Fibroblast of skin of right quadriceps (primary cell): ENCODE measurements at places on chromosomes 16 and 17.
A peak's percentile ranks its signal among the peaks of the same experiment; 100 is the strongest.

DNA sequence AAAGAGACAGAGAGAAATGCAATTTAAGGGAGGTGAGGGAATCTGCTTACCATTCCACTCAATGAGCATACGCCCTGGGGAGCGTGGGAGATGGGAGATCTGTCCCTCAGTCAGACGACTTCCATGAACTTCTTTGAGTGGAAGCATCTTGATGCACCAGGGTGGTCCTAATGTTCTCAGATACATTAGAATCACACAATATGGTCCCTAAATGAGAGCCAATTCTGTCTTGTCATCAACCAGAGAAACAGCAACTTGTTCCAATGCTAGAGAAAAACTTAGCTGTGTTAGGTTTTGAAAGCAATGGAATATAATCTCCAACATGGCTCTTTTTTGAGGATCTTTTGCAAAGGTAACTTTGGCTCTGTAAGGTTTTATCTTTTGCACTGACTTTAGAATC lies 44.1 kb downstream of the GPR139 start:
- no peak for DNase-seq

DNA sequence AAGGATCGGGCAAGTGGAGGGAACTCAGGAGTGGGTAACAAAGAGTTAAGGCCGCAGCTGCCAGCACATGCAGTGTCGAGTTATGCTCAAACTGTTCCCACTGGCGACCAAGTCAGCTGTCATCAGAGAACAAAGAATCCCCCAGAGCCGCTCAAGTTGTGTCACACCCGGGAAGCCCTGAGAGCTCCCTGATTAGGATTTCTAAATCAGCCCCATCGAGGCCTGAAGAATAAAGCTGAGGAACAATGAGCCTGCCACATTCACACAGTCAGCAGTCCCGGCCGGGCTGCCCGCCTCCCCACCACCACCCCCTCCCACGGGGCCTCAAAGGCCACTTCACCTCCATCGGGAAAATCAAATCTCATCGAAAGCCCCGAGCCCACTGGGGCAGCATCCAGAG lies 84.5 kb downstream of the SOX9 start:
- no peak for DNase-seq

GRCh38 chr17:74779948-74780400 lies 3.8 kb upstream of the NAT9 start:
- no peak for DNase-seq

DNA sequence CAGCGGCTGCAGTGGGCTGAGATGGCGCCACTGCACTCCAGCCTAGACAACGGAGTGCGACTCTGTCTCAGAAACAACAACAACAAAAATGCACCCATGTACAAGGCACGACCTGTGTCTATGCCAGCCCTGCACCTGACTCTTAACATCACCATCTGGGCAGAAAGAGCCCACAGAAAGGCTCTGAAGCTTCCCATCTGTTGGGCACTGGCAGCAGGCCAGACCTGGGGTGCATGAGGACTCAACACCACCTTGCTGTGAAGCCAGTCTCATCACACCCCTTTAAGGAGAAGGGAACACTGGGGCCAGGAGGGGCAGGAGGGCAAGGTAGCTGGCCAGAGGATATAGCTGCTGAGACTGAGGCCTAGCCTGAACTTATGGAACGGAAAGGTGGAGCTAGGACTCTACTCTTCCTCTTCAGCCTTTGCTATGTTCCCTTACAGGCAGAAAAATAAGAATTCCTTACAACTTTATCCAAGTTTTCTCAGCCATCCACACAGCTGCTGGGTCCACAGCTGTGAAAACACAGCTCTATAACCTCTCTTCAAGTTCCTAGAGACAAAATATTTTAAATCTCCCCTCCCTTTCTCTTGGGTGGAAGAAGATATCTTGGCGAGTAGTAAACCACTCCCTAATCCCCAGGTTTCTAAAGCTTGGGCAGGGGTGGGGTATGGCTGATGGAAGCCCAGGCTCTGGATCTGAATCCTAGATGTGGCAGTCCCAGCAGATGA lies 2.8 kb downstream of the ELOB start:
- no peak for DNase-seq

DNA sequence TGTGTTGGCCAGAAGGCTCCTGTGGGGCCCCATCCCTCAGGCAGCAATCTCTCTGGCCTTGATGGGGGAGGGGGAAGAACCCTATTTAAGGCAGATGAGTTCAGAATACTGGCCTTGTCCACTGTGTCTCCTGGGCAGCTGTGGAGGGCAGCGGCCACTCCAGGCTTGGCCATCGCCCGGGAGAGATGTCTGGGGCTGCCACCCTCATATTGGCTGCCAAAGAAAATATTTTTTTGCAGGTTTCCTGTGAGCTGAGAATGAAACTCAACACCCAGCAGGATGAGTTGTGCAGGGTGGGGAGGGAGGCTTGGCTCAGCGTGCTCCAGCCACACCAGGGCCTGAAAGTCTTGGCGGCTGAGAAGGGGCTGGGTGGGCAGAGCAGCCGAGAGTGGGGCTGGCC lies 14.4 kb upstream of the TIMP2 start:
- no peak for DNase-seq

DNA sequence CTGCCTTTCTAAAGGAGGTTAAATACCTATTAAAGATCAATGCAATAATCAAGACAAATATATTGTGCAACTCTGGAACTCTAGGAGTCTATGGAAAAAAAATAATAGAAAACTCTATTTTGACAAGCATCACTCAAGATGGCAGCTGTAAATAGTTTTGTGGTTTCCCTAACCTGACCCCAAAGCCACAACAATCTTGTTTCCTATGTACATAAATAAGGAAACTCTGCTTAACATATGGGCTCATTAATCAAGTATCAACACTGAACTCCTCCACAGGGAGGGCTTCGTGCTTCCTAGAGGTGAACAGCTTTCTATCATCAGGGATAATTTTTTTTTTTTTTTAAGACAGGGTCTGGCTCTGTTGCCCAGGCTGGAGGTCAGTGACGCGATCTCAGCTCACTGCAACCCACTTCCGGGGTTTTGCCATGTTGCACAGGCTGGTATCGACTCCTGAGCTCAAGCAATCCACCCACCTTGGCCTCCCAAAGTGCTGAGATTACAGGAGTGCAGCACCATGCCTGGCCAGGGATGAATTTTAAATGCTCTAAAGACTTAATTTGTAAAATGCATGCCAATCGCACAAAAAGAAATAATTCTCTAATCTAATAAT lies 42.5 kb downstream of the ARHGAP17 start:
- DNase-seq: no peak

DNA sequence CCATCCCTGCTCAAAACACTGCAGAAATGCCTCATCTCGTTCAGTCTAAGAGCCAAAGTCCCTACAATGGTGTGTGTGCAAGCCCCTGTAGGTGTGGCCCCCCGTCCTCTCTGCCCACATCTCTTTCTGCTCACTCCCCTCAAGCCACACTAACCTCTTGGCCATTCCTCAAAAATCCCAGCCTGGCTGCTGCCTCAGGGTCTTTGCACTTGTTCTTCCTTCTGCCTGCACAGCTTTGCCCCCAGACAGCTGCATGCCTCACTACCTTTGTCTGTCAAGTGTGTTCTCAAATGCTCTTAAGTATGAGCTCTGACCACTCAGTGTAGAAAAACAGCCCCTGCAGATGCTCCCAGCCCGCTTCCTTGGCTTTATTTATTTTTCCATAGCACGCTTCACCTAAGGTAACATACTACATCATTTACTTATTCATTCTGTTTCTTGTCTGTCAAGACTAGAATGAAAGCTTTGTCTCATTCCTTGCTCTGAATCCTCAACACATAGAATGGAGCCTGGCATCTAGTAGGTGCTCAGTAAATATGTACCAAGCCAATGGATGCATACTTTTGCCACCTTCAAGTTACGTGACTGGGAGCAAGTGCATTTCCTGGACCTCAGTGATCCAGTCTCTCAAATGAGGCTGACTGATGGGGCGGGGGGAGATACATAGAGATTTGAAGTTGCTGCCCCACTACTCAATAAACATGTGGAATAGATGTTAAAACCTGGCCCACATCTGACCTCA lies 38.1 kb downstream of the RAI1 start:
- no peak for DNase-seq

GRCh38 chr17:67390006-67390645 lies 13.0 kb downstream of the PITPNC1 start:
- no peak for DNase-seq

DNA sequence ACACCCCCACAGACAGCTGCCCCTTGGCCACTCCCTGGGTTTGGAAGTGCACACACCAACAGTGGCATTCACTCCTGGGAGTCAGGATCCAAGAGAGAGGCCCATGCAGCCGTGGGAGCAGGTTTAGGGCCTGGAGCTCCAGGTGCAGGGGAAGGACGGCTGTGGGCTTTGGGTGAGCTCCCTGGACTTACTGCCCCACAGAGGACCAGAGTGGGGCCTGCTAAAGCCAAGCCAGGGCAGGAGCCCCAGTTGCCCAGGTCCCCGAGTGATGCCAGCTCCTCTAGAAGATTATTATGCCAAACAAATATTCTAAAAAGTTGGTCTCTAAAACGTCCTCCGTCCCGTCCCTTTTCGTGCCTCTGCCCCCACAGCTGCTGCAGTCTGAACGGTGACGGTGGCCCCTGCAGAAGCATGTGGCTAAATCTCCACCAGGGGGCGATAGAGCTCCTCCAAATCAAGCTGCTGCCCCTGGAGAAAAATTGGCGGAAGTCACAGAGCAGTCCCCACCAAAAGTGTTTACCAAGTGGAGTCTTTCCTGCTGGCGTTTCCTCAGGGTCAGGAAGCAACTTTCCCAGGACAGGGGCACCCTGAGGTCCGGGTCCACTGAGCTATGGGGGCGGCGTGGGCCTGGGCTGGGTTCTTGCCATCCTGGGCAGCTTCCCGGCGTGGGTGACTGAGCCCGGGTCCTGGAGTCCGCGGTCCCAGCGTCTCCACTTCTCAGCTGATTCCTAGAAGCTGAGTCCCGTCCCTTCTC lies 4.2 kb downstream of the ARMC7 start:
- DNase-seq: peak; percentile 81

DNA sequence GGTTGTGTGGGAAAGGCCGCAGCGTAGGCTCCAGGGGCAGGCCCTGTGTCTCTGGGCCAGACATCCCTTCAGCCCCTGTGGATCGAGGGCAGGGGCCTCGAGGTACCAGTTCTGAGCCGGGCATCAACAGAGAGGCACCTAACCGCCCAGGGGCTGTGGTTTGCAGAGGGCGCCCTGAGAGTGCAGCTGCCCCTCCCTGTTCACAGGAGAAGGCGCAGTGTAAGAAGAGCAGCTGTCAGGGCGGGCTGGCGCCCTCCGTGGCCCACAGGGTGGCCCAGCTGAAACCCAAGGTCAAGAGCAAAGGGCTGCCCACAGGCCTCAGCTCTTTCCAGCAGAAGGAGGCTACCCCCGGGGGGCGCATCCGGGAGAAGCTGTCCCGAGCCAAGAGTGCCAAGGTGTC lies 56.5 kb downstream of the ACTG1 start:
- no peak for DNase-seq

GRCh38 chr17:9146064-9146463 lies 124.8 kb downstream of the NTN1 start:
- DNase-seq: no peak

- DNase-seq: no peak
Observed at GRCh38 chr16:77987810-77988209, 34.5 kb upstream of the CLEC3A start.

- DNase-seq: peak; percentile 30
Observed at GRCh38 chr16:82628088-82628423, 1.3 kb downstream of the CDH13 start.

GRCh38 chr16:2147981-2148671 lies at the start of gene RAB26:
RAB26 (plus strand) TSS chr16:2148625; CDS start chr16:2148784, 159 bp downstream.
- peak; percentile 35 for DNase-seq

GRCh38 chr17:42675965-42676423 lies 800 bp downstream of the PLEKHH3 start:
- DNase-seq: peak; percentile 36

DNA sequence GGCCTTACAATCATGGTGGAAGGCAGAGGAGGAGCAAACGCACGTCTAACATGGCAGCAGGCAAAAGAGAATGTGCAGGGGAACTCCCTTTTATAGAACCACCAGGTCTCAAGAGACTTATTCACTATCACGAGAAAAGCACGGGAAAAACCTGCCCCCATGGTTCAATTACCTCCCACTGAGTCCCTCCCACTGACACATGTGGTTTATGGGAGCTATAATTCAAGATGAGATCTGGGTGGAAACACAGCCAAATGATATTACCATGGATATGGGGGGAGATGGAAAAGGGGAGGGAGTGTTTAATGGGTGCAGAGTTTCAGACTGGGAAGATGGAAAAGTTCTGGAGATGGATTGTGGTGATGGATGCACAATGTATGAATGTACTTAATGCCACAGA lies 23.0 kb downstream of the TEKT5 start:
- DNase-seq: no peak

DNA sequence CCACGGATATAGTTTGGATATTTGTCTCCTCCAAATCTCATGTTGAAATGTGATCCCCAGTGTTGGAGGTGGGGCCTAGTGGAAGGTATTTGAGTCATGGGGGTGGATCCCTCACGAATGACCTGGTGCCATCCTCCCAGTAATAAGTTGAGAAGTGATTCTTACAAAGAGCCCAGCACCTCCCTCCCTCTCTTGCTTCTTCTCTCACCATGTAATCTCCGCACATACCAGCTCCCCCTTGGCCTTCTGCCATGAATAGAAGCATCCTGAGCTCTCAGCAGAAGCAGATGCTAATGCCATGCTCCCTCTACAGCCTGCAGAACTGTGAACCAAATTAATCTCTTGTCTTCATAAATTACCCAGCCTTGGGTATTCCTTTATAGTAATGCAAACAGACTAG lies 41.9 kb upstream of the RBBP6 start:
- DNase-seq: peak; percentile 34

DNA sequence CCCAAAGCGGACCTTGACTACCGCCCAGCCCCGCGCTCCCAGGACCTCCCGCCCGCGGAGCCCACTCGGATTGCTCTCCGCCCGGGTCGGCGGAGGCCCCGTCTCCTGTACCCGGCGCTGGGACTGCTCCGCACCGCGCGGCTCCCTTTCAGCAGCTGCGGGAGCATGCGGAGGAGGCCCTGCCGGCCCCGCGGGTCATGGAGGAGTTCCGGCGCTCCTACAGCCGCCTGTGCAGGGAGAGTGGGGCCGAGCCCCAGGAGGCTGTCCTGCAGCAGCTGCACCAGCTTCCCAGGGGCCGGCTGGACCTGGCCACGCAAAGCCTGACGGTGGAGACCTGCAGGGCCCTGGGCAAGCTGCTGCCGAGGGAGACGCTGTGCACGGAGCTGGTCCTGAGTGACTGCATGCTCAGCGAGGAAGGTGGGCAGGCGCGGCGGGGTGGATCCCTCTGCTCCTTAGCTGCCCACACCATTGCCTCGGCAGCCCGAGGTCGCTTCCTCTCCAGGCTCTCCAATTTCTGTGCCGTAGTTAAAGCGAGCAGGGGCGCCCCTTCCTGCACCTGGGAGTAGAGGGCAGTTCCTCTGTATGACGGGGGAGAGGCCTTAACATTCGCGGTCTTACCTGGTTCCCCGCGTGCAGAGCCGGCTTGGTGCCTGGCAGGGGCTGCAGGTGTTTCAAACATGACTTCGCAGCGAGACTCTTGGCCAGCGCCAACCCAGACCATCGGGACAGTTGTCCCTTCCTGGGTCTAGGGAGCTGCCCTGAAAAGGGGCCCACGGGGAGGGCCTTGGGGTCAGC lies 539 bp downstream of the LRRC45 start:
- no peak for DNase-seq

GRCh38 chr17:75592348-75593020 lies 4.9 kb downstream of the MYO15B start:
- DNase-seq: no peak

GRCh38 chr17:76050538-76051467 lies 21.5 kb downstream of the SRP68 start:
- no peak for DNase-seq

GRCh38 chr17:19287651-19288050 lies 50.5 kb downstream of the EPN2 start:
- no peak for DNase-seq

- DNase-seq: no peak
Observed at GRCh38 chr17:36870720-36870999, 66.6 kb upstream of the LHX1 start.
